ENCODE measurements at places on chromosomes 7 and 10. TPM values are rescaled to one million over a fixed set of nuclear protein-coding genes. Genes with fewer than 3 reads are reported as not detected.

ASIC3 gene
- total RNA-seq: 5.9 TPM

GPR37 gene
- 9.8 TPM for total RNA-seq

BBIP1 gene
- 26.3 TPM for total RNA-seq

ANKRD16 gene
- total RNA-seq: 4.9 TPM

CNNM1 gene
- total RNA-seq: 2.0 TPM

INTS1 gene
- total RNA-seq: 81.4 TPM

AKR1D1 gene
- not detected for total RNA-seq

INA gene
- total RNA-seq: 26.9 TPM

SPDYE6 gene
- total RNA-seq: not detected

FAM13C gene
- total RNA-seq: 8.7 TPM

MYOF gene
- 299 TPM for total RNA-seq

SNCG gene
- 3.0 TPM for total RNA-seq

GSTO2 gene
- 1.9 TPM for total RNA-seq

NKX2-3 gene
- total RNA-seq: not detected

ZNF804B gene
- not detected for total RNA-seq

C10orf95 gene
- 0.20 TPM for total RNA-seq

RTKN2 gene
- 8.4 TPM for total RNA-seq
